ENCODE measurements at places on chromosomes 2 and 18.
A peak's percentile ranks its signal among the peaks of the same experiment; 100 is the strongest.

- no peaks in the 10 kb centered on the region for H3K36me3 ChIP-seq
- H3K27ac ChIP-seq, result no peak overlapping the region
- peak; percentile 56 for DNase-seq
- no peaks in the 10 kb centered on the region for H3K4me1 ChIP-seq
- no peaks in the 10 kb centered on the region for H3K27me3 ChIP-seq
These were observed 82.4 kb downstream of the TTC32 start for GRCh38 chr2:19819097-19820065.

DNA sequence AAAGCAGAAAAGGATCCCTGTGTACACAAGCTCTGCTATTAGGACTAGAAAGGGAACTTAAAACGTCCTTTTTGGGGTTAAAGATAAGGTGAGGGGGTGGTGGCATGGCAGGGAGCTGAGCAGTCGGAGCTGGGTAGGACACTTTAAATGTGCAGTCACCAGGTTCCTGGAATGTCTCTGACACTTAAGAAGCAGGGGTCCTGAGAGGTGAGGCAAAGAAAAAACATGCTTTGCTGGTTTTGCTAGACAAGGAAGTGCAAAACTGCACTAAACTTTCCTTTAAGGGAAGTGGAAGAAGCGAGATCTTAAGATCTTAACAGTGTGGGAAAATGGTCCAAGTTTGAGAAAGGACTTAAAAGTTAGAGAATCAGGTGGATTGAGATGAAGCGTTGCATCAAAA is 99.5 kb upstream of the MAP3K20 start:
- DNase-seq, result no peak
- no peaks in the 10 kb centered on the region for H3K27me3 ChIP-seq
- no peak overlapping the region for H3K27ac ChIP-seq
- H3K4me1 ChIP-seq, result no peaks in the 10 kb centered on the region
- H3K4me3 ChIP-seq, result no peak overlapping the region

- no peak overlapping the region for H3K27ac ChIP-seq
- DNase-seq, result no peak
- no peaks in the 10 kb centered on the region for H3K27me3 ChIP-seq
These were observed 66.9 kb upstream of the MAP3K20 start for GRCh38 chr2:173008786-173009185.

- no peaks in the 10 kb centered on the region for H3K27me3 ChIP-seq
- no peak overlapping the region for H3K4me3 ChIP-seq
These were observed 97.6 kb upstream of the TCF4 start for GRCh38 chr18:55685638-55686037.

DNA sequence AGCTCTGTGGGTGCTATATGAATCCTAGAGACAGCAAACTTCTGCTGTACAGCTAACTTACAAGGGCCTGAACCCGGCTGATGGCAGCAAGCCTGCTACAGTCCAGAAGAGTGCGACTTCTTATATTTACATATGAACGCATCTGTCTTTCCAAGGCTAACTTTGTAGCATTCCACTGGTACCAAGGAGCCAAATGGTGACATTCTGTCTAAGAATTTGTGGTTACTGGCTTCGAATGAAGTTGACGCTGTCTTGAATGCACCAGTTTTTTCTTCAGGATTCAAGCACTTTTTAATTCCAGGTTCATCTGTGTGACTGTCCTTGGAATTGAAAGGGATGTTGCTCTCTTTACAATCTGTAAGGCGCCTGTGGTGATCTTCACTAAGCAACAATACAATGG is 42.4 kb downstream of the THUMPD2 start:
- H3K27ac ChIP-seq, result no peak overlapping the region
- DNase-seq, result no peak
- H3K27me3 ChIP-seq, result no peaks in the 10 kb centered on the region
- no peak overlapping the region for H3K4me3 ChIP-seq
- H3K4me1 ChIP-seq, result no peaks in the 10 kb centered on the region

DNA sequence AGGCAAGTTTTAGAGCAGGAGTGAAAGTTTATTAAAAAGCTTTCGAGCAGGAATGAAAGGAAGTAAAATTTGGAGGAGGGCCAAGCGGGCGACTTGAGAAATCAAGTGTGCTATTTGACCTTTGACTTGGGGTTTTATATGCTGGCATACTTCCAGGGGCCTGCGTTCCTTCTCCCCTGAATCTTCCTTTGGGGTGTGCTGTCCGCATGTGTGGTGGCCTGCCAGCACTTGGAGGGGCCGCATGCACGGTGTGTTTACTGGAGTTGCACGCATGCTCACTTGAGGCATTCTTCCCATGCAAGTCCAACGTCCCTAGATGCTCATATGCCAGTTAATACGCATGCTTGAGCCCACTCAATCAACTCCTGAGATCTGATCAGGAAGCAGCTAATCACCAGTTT is 78.3 kb upstream of the MAP4K4 start:
- H3K27me3 ChIP-seq, result no peaks in the 10 kb centered on the region
- no peaks in the 10 kb centered on the region for H3K4me1 ChIP-seq
- H3K36me3 ChIP-seq, result no peaks in the 10 kb centered on the region
- DNase-seq, result peak; percentile 67

DNA sequence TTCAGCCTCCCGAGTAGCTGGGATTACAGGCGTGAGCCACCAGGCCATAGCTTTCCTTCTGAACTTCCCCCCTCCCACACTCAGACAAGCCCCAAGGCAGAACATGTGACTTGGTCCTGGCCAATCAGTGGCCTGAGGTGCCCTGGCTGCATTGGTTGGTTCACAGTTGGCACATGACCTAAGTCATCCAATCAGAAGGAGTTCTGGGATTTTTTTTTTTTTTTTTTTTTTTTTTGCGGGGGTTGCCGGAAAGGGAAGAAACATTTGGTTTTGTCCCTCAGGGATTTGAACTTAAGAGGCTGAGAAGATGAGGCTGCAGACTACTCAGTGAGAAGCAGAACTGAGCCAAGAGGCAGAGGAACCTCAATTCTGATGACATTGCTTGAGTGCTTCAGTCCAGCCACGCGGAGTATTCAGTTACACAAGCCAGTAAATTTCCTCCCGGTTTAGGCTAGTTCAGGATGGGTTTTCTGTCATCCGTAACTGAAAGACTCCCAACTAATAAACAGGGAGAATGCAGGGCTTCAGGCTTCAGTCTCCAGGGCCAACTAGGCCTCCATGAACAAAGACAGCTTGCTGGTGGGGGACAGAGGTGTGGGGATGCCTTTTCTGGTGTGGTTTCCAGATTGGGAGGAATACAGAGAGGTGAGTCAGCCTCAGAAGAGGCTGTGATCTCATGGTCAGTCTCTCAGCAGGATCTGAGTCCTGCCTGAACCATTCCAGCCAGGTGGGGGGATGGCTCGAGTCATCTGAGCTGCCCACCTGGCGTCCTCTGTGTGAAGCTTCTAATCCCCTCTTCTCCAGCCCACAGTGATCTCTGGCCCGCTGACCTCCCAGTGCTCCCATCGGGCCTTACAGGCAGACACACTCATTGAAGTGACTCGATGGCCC is 9.2 kb downstream of the PTMA start:
- peaks cover 40% of the 10 kb centered on the region for H3K4me1 ChIP-seq
- H3K27me3 ChIP-seq, result no peaks in the 10 kb centered on the region
- H3K27ac ChIP-seq, result peak overlapping the region; percentile 37
- H3K4me3 ChIP-seq, result no peak overlapping the region
- no peak for DNase-seq

- H3K4me1 ChIP-seq, result no peaks in the 10 kb centered on the region
- no peak for DNase-seq
- H3K36me3 ChIP-seq, result no peaks in the 10 kb centered on the region
- H3K27ac ChIP-seq, result no peak overlapping the region
- no peak overlapping the region for H3K4me3 ChIP-seq
These were observed 63.7 kb downstream of the ARL4C start for GRCh38 chr2:234433201-234433600.

GRCh38 chr2:55283083-55283482 is 14.1 kb upstream of the MTIF2 start:
- peak overlapping the region; percentile 93 for H3K27ac ChIP-seq
- H3K36me3 ChIP-seq, result no peaks in the 10 kb centered on the region
- DNase-seq, result no peak
- H3K27me3 ChIP-seq, result no peaks in the 10 kb centered on the region
- peaks cover 26% of the 10 kb centered on the region for H3K4me1 ChIP-seq

- DNase-seq, result no peak
- H3K36me3 ChIP-seq, result no peaks in the 10 kb centered on the region
- no peak overlapping the region for H3K27ac ChIP-seq
- no peaks in the 10 kb centered on the region for H3K27me3 ChIP-seq
- H3K4me1 ChIP-seq, result peaks cover 22% of the 10 kb centered on the region
These were observed 88.0 kb downstream of the CDC42EP3 start for GRCh38 chr2:37583402-37583801.

DNA sequence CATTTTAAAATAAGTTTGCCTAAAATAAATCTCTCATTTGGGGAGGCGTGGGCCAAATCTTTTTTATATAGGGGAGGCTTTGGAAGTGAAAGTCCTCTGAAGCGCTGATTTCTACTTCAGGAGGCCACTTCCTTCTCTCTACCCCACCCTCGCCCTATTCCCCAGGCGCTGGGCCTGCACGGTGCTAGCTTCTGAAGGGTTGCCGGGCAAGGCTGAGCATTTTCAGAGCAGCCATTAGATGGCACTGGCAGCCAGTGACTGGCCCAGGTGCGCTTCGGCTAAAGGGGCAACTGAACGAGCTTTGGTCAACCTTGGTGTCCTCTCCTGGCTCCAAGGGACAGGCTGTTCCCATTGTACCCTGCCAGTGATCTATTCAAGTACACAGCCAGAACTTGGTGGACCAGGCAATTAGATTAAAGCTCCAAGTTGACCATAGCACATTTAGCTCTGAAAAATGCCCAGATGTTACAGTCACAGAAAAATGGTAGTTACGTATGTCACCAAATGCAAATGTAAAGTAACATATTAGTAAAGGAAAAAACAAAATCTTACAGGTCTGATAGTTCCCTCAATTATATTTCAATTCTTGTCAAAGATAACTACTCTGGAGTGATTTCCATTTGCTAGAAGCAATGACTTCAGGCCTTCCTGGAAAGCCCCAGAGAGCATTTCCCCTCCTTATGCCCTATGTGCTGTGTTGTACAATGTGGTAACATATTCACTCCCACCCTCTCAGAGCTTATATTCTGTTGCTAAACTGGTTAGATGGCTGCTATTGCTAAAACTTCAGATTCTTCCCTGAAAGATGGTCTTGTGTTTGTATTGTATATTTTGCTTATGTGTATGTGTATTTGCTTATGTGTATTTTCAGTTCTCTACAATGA is 2.1 kb downstream of the POMC start:
- no peak overlapping the region for H3K4me3 ChIP-seq
- H3K36me3 ChIP-seq, result no peaks in the 10 kb centered on the region
- no peaks in the 10 kb centered on the region for H3K4me1 ChIP-seq
- no peak overlapping the region for H3K27ac ChIP-seq
- peaks cover 21% of the 10 kb centered on the region for H3K27me3 ChIP-seq
- no peak for DNase-seq

Data from right atrium auricular region (tissue), 2 donors.